Muscle of back (tissue), 13 donors: ENCODE measurements at places on chromosomes 3 and 15. TPM values are rescaled to one million over a fixed set of nuclear protein-coding genes. Genes with fewer than 3 reads are reported as not detected.

LTK gene
- 8.5 TPM for polyA plus RNA-seq

SERP1 gene
- 89.9 TPM for polyA plus RNA-seq

GOLGA6D gene
- 0.17 TPM for polyA plus RNA-seq

LRRC31 gene
- polyA plus RNA-seq, result not detected

IL16 gene
- polyA plus RNA-seq, result 8.0 TPM

LCTL gene
- polyA plus RNA-seq, result 0.12 TPM

UCN2 gene
- polyA plus RNA-seq, result 0.31 TPM

TUSC7 gene
- not detected for polyA plus RNA-seq

APBA2 gene
- polyA plus RNA-seq, result 4.1 TPM

SLC22A13 gene
- polyA plus RNA-seq, result 0.16 TPM

CDHR4 gene
- polyA plus RNA-seq, result not detected

IL20RB gene
- polyA plus RNA-seq, result 0.71 TPM

PAQR5 gene
- 0.25 TPM for polyA plus RNA-seq

SLC22A14 gene
- 0.11 TPM for polyA plus RNA-seq

PIF1 gene
- 4.3 TPM for polyA plus RNA-seq

TRA2B gene
- polyA plus RNA-seq, result 151 TPM

CCDC39 gene
- polyA plus RNA-seq, result 2.0 TPM

BLOC1S6 gene
- polyA plus RNA-seq, result 37.6 TPM

PLA2G4D gene
- polyA plus RNA-seq, result 0.20 TPM

PPM1L gene
- polyA plus RNA-seq, result 10.9 TPM

HYAL1 gene
- 3.6 TPM for polyA plus RNA-seq
